ENCODE measurements at places on chromosomes 6 and 20.

DNA sequence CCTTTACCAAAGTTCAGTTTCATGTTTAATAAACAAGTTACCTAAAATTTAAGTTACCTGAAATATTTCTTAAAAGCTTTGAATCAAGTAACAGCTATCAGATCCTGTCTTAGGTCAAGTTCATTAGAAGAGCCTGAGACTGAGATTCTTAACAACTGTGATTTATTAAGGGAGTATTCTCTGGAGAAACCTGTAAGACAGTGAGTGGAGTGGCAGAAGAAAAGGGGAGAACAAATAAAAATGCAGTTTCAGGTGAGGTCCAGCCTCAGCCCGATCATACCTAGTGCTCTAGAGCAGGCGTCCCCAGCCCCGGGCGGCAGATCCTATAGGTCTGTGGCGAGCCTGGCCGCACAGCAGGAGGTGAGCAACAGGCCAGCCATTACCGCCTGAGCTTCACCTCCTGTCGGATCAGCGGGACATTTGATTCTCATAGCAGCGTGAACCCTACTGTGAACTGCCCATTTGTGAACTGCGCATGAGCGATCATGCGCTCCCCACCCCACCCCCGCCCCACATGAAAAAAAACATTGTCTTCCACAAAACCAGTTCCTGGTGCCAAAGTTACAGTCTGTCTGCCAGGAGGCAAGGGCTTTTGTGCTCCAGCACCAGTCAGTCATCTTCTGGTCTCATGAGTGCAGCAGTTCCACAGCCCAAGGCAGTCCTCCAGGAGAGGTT lies 59.2 kb upstream of the ADGRB3 start:
- no peak for DNase-seq

DNA sequence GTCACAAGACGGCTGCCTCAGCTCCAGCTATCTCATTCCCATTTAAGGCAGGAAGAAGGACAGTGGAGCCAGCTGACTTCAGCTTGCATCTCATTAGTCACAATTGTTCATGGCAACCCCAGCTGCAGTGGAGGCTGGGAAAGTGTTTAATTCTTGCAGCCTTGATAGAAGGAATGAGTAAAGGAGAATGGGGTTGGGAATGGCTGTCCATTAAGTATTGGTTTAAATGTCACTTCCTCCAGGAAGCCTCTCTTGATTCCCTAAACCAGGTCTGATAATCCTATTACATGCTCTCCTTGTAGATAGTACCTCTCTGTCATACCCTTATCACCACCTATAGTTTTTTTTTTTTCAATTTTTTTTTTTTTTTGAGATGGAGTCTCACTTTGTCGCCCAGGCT lies 166.4 kb downstream of the TFAP2C start:
- no peak for DNase-seq

- no peak for DNase-seq
These were observed 40.4 kb downstream of the CEBPB start for GRCh38 chr20:50230871-50231560.

GRCh38 chr6:130098317-130098716 lies 79.9 kb downstream of the L3MBTL3 start:
- no peak for DNase-seq

DNA sequence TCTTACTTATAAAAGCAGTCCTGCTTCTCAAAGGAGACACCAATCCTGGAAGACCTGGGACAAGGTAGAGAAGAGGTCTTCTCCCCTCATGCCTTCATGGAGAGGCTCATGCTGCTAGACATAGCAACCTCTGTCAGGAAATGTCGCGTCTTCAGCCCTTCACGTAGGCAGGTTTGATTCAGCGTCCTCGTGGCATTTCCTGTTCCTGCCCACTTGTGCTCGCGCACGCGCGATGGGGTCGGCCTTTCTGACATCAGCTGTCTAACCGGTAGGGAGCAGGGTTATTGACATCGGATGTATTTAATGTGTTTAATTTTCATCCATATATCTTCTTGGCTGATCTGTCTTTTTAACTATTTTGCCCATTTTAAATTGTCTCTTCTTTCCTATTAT lies 292.4 kb downstream of the THBS2 start:
- no peak for DNase-seq

- DNase-seq, result no peak
These were observed 33.5 kb downstream of the FAM8A1 start for GRCh38 chr6:17633465-17634188.

GRCh38 chr20:4113615-4114603 lies 98.6 kb upstream of the RNF24 start:
- DNase-seq, result no peak

GRCh38 chr20:63380346-63380870 lies 19.3 kb upstream of the CHRNA4 start:
- no peak for DNase-seq

DNA sequence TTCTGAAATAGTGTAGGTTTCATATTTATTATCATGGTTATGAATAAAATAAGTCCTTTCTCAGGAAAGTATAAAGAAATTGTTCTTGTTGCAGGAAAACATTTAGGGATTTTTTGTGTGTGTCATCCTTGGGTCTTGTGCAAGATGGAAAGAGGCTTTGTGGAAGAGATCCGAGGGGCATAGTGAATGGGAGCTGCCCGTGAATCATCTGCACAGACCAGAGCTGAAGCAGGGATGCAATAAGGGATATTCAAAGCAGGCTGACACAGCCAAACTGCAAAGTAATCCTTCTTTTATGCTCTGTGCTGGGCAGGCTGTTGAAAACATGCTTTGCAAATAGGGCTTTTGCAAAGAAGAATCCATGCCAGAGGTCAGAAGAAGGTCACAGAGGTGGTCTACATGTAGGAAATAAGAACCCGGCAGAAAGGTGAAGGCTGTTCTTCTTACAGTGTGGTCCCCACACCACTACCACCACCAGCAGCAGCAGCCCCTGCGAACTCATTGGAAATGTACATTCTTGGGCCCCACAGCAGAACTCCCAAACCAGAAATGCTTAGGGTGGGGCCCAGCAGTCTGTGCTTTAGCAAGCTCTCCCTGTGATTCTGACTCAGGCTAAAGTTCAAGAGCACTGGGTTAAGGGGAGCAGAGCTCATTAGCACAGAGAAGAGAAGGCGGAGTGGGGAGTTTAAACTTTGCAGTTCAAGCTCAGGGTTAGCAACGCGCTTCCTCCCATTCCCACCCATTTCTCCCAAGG lies 237.6 kb downstream of the QKI start:
- DNase-seq, result no peak

- DNase-seq, result no peak
These were observed 60.9 kb upstream of the TOP1 start for GRCh38 chr20:40967700-40968099.

GRCh38 chr6:87334683-87335082 lies 5.6 kb upstream of the GJB7 start:
- peak; percentile 27 for DNase-seq

GRCh38 chr6:157585274-157586087 lies 204.5 kb downstream of the ZDHHC14 start:
- DNase-seq, result no peak

All from skin of body (tissue), 3 donors.